Activated CD4-positive, alpha-beta T cell treated with anti-CD3 and anti-CD28 coated beads, Interleukin-2, amount 10 ng/mL, durations not matched to agents 24 days and 14 days (primary cell): ENCODE measurements at places on chromosomes 3 and 15. TPM values are rescaled to one million over a fixed set of nuclear protein-coding genes. Genes with fewer than 3 reads are reported as not detected.

The ZBED2 gene
- 587 and 596 TPM in 2 replicates for total RNA-seq

DNA sequence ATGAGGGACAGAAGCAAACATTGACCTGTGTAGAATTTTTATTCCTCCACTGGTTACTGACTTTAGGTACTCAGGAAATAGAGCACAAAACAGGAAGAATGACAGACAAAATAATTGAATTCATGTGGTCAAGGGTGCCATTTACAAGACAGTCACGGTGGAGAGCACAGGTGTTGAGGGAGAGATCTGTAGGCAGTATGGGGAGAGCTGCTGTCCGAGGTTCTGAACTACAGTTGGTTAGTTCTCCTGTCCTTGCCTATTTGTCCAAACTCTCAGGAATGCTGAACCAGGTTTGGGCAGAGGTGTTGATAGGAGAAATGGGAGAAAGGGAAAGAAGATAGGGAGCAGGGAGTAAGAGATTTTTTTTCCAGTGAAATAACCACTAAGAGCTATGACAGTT is 178.5 kb upstream of the ZBTB20 start:
- no peaks in the 10 kb centered on the region for H3K4me1 ChIP-seq
- no peak overlapping the region for H3K27ac ChIP-seq
- no peaks in the 10 kb centered on the region for H3K36me3 ChIP-seq
- DNase-seq: peak; percentile 60
- no peaks in the 10 kb centered on the region for H3K27me3 ChIP-seq

The KBTBD13 gene
- not detected in 2 replicates for total RNA-seq

- H3K27me3 ChIP-seq: peaks cover under 1% of the 10 kb centered on the region
- no peak overlapping the region for H3K27ac ChIP-seq
- DNase-seq: peak; percentile 23
- H3K4me1 ChIP-seq: no peaks in the 10 kb centered on the region
- no peaks in the 10 kb centered on the region for H3K36me3 ChIP-seq
Measured at GRCh38 chr15:61685534-61685933, 374.7 kb downstream of the VPS13C start.

The DAG1 gene
- 21.3 and 21.9 TPM in 2 replicates for total RNA-seq

The USP50 gene
- 0.24 and 0.42 TPM in 2 replicates for total RNA-seq

DNA sequence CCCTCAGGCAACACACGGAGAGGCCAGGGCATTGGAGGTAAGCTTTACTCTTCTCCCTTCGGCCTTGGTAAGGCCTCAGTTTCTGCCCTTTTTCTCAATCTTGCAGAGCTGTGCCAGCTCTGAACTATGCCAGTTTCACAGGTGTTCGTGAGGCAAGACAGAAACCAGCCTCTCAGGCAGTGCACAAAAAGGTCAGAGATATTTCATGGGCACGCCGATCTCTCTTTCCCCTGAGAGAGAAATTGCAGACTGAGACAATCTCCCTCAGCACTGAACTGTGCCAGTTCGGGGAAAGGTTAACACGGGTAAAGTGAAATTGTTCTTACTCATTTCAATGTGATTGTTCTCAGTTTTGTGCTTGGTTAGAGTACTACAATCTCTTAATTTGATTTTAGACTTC is 88.5 kb downstream of the GMNC start:
- no peaks in the 10 kb centered on the region for H3K36me3 ChIP-seq
- H3K27me3 ChIP-seq: no peaks in the 10 kb centered on the region
- no peaks in the 10 kb centered on the region for H3K4me1 ChIP-seq
- H3K27ac ChIP-seq: no peak overlapping the region
- DNase-seq: no peak

DNA sequence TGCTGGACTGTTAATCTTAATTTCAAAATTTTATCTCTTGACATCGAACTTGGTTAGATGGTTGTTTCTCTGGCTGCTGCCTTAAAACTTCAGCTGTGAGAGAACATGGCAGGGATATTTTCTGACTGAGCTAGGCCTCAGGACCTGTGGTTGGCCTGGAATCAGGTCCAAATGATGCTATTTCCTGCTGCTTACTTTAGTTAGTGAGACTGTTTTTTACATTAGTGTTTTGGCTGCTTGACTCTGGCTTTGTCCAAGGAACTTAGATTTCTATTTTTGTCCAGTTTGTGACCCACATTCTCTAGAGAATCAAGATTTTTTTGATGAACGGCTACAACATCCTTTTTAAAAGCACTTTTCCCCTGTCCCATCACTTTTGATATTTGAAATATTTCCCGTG is 497.9 kb upstream of the SGO1 start:
- H3K36me3 ChIP-seq: no peaks in the 10 kb centered on the region
- no peak for DNase-seq
- H3K27me3 ChIP-seq: no peaks in the 10 kb centered on the region
- no peaks in the 10 kb centered on the region for H3K4me1 ChIP-seq

- peaks cover 35% of the 10 kb centered on the region for H3K27me3 ChIP-seq
- no peak overlapping the region for H3K4me3 ChIP-seq
- no peaks in the 10 kb centered on the region for H3K36me3 ChIP-seq
- DNase-seq: no peak
Measured at GRCh38 chr3:16614033-16615031, 9.1 kb upstream of the DAZL start.

- peaks cover 70% of the 10 kb centered on the region for H3K4me1 ChIP-seq
- peak; percentile 77 for DNase-seq
- H3K4me3 ChIP-seq: peak overlapping the region; percentile 37
- peaks cover 8% of the 10 kb centered on the region for H3K36me3 ChIP-seq
- peak overlapping the region; percentile 86 for H3K27ac ChIP-seq
Measured at GRCh38 chr15:58517682-58518525, 86.1 kb downstream of the LIPC start.

- DNase-seq: no peak
- H3K36me3 ChIP-seq: no peaks in the 10 kb centered on the region
- no peak overlapping the region for H3K27ac ChIP-seq
- no peaks in the 10 kb centered on the region for H3K4me1 ChIP-seq
Measured at GRCh38 chr15:35208353-35208752, 123.3 kb upstream of the NANOGP8 start.

DNA sequence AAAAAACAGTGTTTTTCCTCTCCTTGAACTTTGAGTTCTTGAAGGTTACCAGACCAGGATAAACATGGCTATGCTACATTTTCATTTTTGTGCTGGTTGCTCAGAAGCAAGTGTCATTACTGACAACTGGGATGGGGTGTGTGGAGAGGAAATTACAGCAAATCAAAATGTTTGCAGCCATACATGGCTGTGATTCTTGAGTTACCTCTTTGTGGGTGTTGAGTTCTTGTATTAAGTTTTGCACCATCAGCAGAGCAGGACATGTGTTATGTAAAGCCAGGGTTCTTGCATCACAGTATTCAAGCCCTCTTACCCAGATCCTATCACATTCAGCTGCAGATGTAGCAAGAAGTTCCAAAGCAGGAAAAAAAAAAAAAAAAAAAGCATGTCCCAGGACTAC is 53.9 kb upstream of the ATOSA start:
- no peaks in the 10 kb centered on the region for H3K36me3 ChIP-seq
- H3K27ac ChIP-seq: no peak overlapping the region
- peaks cover 28% of the 10 kb centered on the region for H3K4me1 ChIP-seq
- no peak for DNase-seq
- H3K27me3 ChIP-seq: no peaks in the 10 kb centered on the region

GRCh38 chr3:18538463-18539230 is 113.5 kb upstream of the SATB1 start:
- no peak overlapping the region for H3K27ac ChIP-seq
- peaks cover 11% of the 10 kb centered on the region for H3K36me3 ChIP-seq
- H3K27me3 ChIP-seq: no peaks in the 10 kb centered on the region

The SCN11A gene
- total RNA-seq: not detected in 2 replicates

The LNP1 gene
- 2.1 and 2.6 TPM in 2 replicates for total RNA-seq

DNA sequence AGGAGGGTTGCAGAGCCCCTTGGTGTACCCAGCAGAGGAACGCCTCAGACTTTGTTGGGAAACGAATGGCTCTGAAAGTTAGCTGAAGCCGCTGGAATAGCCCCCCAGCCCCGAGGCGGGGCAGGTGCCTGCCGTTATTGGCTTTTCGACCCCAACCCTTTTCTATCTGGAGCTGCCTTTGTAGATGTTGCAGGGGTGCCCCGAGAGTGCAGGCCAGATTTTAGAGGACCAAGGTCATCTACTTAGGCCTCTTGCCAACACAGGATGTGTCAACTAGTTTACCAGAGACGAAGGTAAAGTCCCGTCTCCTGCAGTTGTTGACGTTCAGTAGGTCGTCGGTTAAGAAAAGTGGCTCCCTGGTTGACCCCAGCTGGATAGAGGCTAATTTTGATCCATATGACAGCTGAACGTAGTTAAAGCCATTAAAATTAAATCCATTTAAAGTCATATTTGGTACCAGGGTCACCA is 579 bp upstream of the UBE3A start:
- peak overlapping the region; percentile 89 for H3K27ac ChIP-seq
- H3K27me3 ChIP-seq: no peaks in the 10 kb centered on the region
- no peak for DNase-seq
- H3K4me1 ChIP-seq: peaks cover 28% of the 10 kb centered on the region
- H3K36me3 ChIP-seq: peaks cover 21% of the 10 kb centered on the region
- H3K4me3 ChIP-seq: peak overlapping the region; percentile 97

GRCh38 chr3:125406070-125406469 is 30.9 kb upstream of the ZNF148 start:
- peaks cover 4% of the 10 kb centered on the region for H3K4me1 ChIP-seq
- no peak overlapping the region for H3K4me3 ChIP-seq
- H3K27me3 ChIP-seq: peaks cover 14% of the 10 kb centered on the region
- no peak for DNase-seq

- peaks cover 18% of the 10 kb centered on the region for H3K27me3 ChIP-seq
- no peak overlapping the region for H3K27ac ChIP-seq
- no peak overlapping the region for H3K4me3 ChIP-seq
- H3K4me1 ChIP-seq: no peaks in the 10 kb centered on the region
Measured at GRCh38 chr3:14047027-14047426, 77.6 kb downstream of the CHCHD4 start.

DNA sequence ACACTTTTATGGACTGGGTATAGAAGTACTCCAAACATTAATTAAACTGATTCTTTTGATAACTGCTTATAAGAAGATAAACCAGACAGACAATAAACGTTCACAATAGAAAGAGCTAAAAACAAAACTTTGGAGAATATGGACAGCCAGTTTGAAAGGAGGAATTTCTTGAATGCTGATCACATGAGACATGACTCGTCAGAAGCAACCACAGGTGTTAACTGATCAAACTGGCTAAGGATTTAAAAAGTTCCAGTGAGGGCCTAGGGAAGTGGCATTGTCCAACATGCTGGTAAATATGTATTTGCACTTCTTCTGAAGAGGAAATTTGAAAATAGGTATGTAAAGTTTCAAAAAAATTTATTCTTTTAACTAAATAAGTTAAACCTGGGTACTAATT is 29.4 kb upstream of the AP3B2 start:
- H3K36me3 ChIP-seq: peaks cover 5% of the 10 kb centered on the region
- H3K4me1 ChIP-seq: no peaks in the 10 kb centered on the region
- no peak for DNase-seq
- H3K27me3 ChIP-seq: no peaks in the 10 kb centered on the region

DNA sequence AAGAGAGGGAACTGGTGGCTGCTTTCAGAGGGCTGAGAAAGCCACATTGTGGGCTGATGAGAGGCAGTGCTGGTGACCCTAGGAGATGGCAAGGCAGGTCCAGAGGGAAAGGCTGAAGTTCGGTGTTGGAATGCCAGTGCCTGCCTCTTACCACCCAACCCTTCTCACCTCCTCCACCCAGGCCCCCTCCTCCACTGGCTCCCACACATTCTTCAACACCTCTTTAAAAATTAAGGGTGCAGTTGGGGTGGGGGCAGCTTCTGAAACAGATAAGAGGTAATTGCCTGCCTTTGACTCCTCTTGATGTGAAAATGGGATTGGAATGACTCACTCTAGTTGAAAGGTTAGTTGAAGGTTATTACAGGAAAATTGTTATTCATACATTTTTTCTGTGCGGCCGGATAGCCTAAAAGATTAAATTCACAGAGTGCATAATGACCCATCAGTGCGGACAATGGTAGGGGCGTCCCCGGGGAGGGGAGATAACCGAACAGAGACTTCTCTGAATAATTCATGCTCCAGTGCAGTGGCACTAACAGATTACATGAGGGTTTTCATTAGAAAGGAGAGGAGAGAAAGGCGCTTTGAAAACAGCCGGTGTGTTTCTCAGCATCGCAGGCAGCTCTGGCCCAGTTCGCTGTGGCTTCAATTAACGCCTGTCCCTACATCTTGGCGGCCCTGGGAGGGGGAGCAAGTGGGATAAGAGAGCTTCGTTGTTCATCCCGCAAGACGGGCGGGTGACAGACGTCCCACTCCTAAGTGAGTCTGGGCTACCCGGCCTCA is 212.4 kb downstream of the TLE3 start:
- DNase-seq: no peak
- H3K27me3 ChIP-seq: peaks cover 9% of the 10 kb centered on the region
- peaks cover 3% of the 10 kb centered on the region for H3K4me1 ChIP-seq
- no peak overlapping the region for H3K27ac ChIP-seq

The TNFAIP8L3 gene
- total RNA-seq: 0.52 and 0.77 TPM in 2 replicates

GRCh38 chr3:99126316-99126715 is 224.8 kb upstream of the DCBLD2 start:
- no peaks in the 10 kb centered on the region for H3K27me3 ChIP-seq
- no peak overlapping the region for H3K4me3 ChIP-seq
- no peaks in the 10 kb centered on the region for H3K36me3 ChIP-seq
- no peaks in the 10 kb centered on the region for H3K4me1 ChIP-seq
- H3K27ac ChIP-seq: no peak overlapping the region
- DNase-seq: no peak

GRCh38 chr15:85374831-85375230 is 5.6 kb upstream of the AKAP13 start:
- no peak overlapping the region for H3K27ac ChIP-seq
- no peak overlapping the region for H3K4me3 ChIP-seq

The SST gene
- not detected in 2 replicates for total RNA-seq

The RHOV gene
- 1.0 and 1.5 TPM in 2 replicates for total RNA-seq

GRCh38 chr15:86444527-86444926 is 364.9 kb downstream of the AGBL1 start:
- no peaks in the 10 kb centered on the region for H3K4me1 ChIP-seq
- H3K4me3 ChIP-seq: no peak overlapping the region
- DNase-seq: no peak
- H3K27ac ChIP-seq: no peak overlapping the region
- H3K36me3 ChIP-seq: no peaks in the 10 kb centered on the region
- no peaks in the 10 kb centered on the region for H3K27me3 ChIP-seq

GRCh38 chr3:189144645-189145044 is 27.1 kb upstream of the TPRG1 start:
- H3K27ac ChIP-seq: no peak overlapping the region
- H3K4me1 ChIP-seq: peaks cover 37% of the 10 kb centered on the region
- H3K36me3 ChIP-seq: no peaks in the 10 kb centered on the region
- DNase-seq: peak; percentile 79

The CLDN16 gene
- not detected in 2 replicates for total RNA-seq

GRCh38 chr15:61182946-61183345 is 46.2 kb downstream of the RORA start:
- no peaks in the 10 kb centered on the region for H3K36me3 ChIP-seq
- no peak for DNase-seq
- H3K27me3 ChIP-seq: peaks cover 45% of the 10 kb centered on the region
- no peaks in the 10 kb centered on the region for H3K4me1 ChIP-seq

GRCh38 chr3:148757238-148758215 is 59.8 kb downstream of the AGTR1 start:
- no peak overlapping the region for H3K27ac ChIP-seq
- H3K27me3 ChIP-seq: no peaks in the 10 kb centered on the region
- H3K36me3 ChIP-seq: no peaks in the 10 kb centered on the region

The TNNC1 gene
- total RNA-seq: 1.2 and 1.5 TPM in 2 replicates

The APOD gene
- total RNA-seq: 1.8 and 2.6 TPM in 2 replicates
